Eye (tissue), 1 donor: ENCODE measurements at places on chromosomes 12 and 14.

DNA sequence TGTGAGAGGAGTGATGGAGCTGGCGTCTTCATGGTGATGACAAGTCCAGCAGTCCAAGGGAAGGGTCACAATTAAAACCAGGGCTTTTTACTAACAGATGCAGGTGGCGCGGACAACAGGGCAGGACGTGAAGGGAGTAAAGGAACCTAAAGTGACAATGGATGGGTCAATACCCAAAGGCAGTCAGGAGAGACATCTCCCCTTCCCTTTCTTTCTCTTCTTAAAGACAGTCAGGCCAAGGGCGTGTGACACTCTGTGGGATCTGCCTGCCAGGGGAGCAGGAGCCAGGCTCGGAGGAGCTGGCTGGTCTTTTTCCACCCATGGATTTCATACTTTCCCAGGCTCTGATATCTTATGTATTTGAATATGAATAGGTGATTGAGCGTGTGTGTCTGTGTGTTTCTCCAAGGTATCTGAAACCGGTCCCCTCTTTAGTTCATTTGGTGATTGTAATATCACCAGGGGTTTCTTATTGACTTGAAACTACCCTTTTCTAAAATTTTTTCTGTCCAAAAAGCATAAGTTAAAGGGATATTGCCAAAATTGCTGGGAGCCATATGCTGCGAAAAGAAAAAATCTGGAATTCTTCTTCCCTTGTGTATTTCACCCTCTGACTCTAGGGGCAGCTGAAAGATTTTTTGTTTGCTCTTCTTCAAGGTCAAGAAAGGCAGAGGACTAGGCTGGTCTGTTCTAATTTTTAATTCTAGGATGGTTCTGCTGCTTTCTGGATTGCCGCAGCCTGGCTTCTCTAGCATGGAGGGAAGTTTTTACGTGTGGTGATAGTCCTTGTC is 61.8 kb downstream of the FBXL14 start:
- DNase-seq = no peak

DNA sequence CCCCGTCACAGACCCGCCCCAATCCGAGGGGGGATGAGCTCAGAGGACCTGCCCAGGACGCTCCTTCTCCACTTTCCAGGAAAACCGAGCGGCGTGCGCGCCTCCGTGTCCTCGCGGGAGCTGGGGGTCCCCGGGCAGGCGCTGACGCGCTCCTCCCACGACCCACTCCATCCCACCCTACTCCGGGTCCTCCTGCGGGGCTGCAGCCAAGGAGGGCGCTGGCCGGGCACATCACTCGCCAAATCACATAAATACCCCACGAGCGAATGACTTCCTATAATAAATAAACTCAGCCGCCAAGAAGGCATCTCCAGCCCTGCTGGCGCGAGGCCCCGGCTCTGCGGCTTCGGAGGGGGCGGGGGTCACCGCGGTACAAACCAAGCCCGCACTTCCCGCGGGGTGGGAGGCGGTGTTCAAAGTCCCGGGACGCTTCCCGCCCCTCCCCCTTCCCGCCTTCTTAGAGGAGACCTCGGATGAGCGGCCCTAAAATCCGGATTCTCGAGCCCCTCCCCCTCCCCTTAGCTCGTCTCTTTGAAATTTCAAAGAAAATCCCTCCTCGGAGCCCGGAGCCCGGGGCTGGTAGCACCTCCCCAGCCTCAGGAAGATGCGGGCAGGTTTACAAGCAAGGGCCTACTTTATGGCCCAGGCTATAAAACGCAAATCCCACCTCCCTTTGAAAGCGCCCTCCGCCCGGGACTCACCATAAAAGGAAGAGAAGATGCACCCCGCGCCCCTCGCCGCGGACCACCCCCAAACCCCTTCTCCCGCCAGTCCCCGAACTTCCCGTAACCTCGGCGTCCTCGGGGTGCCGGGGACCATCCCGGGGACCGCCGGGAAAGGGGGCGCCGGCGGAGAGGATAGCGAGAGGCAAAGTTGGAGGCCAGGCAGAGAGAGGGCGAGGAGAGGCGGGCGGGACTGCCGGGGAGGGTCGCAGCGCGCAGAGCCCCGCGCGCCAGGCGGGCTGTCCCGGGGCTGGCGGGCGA is 712 bp upstream of the FZD10 start:
- peak; percentile 78 for DNase-seq

DNA sequence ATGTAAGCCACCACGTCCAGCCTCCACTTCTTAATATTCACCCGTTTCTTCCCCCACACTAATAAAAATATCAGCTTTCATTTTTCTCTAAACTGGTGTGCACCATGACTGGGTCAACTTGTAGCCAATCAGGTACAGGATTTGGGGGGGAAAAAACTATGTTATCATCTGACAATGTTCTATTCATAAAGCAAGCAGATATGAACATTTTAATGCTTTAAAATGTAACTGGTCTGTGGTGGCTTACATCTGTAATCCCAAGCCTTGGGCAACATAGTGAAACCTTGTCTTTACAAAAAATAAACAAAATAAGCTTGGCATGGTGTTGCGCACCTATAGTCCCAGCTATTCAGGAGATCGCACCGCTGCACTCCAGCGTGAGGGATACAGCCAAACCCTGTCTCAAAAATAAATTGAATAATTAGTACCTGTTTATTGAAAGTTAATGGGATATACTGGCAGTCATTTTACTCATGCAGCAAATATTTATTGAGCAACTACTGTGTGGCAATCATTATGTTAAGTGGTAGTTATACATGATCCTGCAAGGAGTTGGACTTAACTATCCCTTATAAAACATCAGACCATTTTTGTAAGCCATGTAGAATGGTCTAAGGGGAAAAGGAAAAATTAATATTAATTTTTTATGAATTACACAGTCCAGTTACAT is 15.3 kb upstream of the ITPR2 start:
- DNase-seq = no peak

GRCh38 chr12:98911396-98911795 is 266.3 kb downstream of the APAF1 start:
- DNase-seq = no peak

- DNase-seq = no peak
These were observed 154.6 kb downstream of the SLC6A15 start for GRCh38 chr12:84757978-84758377.

- DNase-seq = no peak
These were observed 143.8 kb upstream of the SLC38A2 start for GRCh38 chr12:46516238-46516932.

DNA sequence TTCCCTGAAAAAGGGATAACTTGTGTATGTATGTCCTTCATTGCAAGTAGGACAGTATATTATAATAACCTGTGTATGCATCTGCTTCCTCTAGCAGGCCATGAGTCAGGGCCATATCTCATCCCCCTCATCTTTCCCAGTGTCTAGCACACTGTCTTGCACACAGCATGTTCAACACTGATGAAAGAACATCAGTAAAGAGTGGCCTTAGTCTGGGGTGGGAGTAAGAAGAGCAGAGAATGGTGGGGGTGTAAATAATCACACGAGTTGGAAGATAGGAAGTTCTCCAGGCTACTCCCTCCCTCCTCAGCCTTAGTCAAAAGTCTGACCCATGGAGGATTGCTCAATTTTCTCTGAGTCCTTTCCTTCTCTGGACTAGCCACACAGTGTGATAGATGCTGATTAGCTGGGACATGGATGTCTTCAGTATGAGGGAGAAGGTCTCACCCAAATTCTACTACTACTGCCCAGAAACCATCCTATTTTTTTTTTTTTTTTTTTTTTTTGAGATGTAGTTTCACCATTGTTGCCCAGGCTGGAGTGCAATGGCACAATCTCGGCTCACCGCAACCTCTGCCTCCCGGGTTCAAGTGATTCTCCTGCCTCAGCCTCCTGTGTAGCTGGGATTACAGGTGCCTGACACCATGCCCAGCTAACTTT is 14.6 kb upstream of the SP1 start:
- no peak for DNase-seq

DNA sequence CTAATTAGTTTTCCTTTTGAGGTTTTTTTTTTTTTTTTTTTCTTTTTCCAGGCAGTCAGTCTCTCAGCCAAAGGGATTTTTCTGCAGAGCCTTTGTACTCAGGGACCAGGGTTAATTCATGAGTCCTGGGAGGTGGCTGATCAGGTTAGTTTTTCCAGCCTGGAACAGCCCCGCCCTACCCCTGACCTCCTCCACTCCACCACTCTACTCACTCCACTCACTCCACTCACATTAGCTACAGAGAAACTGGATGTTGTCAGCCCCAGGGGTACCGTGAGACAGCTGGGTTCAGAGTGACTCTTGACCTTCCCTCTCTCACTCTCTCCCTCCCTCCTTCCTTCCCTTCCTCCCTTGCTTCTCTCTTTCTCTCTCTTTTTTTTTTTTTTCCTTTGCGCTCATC is 161.0 kb downstream of the CRADD start:
- peak; percentile 78 for DNase-seq

DNA sequence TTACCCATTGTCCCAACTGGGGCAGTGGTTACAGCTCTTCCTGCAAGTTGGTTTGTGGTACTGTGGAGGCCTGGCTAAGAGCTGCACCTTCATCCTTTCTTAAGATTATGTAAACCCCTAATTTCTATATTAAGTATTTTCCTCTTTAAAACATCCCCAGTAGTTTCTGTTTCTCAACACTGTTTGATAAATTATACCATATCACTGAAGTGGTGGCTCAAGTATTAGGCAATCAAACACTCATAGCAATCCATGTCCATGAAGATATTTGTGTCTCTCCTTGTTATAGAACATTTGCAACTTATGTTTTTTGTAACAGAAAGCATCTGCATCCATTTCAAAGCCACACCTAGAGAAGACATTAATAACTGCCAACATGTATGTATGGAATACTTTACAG is 31.8 kb downstream of the ATXN3 start:
- no peak for DNase-seq

DNA sequence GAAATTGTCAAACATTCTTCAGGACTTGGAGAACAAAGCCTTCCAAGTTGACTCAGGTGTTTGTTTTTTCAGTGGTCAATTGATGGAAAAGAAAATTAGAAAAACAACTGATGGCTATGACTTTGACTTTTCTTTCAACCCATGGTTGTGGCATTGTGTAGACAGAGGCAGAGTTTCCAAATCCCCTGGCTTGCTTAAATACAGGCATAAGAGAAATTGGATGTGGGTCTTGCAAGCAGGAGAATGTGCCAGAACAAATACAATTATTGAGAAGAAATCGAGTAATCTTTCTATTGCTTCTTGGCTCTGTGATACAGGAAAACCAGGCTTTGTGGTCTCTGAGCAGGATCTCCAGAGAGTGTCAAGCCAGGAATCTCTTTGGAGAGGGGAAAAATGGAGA is 40.9 kb upstream of the FRMD6 start:
- no peak for DNase-seq

DNA sequence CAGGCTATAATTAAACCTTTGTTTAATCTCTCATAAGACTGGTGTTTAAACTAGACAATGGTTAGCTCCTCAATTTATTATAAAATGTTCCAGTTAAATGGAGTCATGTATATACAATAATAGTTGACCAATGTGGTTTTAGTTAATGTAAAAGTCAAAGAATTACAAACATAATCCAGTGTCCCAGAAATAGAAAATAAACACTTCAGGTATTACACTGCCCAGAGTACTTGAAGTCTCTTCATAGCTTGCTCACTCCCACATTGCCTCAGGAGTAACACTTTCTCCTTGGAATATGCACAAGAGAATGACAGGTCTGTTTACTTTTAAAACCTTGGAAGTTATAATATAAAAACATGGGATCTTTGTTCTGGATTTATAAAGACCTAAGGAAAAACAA is 60.5 kb downstream of the SLC38A1 start:
- no peak for DNase-seq

DNA sequence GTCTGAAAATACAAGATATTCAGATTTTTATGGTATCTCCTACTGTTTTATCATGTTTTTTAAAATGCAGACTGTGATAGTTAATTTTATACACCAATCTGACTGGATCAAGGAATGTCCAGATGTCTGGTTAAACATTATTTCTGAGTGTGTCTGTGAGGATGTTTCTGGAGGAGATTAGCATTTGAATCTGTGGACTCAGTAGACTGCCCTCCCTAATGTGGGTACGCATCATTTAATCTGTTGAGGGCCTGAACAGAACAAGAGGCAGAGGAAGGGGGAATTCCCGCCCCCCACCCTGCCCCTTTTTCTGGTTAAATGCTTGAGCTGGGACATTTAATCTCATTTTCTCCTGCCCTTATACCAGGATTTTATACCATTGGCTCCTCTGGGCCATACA is 72.1 kb downstream of the AVPR1A start:
- no peak for DNase-seq

- DNase-seq = no peak
These were observed 21.0 kb downstream of the EEA1 start for GRCh38 chr12:92908108-92908507.

DNA sequence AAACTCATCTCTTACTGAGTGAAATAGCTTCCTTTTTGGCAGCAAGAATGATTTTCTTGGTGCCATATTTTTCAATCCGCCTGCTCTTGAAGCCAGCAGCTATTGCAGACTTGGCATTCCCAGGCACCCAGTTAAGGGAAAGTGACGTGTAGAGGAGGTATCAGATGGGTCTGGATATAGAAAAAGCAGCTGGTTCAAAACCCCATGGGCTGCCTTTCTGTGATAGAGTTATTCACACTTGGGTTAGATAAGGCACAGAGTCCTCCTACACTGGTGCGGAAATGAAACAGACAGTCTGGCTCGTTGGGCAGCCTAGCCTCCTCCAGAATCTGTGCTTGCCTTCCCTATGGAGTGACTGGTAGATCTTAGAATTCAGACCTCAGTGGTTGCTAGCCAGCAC is 62.2 kb downstream of the PTPN11 start:
- no peak for DNase-seq

- no peak for DNase-seq
These were observed 6.4 kb downstream of the GNS start for GRCh38 chr12:64752833-64753238.

DNA sequence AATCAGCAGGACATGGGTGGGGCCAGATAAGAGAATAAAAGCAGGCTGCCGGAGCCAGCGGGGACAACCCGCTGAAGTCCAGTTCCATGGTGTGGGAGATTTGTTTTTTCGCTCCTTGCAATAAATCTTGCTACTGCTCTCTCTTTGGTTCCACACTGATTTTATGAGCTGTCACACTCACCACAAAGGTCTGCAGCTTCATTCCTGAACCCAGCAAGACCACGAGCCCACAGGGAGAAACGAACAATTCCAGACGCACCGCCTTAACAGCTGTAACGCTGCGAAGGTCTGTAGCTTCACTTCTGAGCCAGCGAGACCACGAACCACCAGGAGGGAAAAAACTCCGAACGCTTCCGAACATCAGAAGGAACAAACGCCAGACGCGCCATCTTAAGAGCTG is 2.8 kb upstream of the CNIH1 start:
- DNase-seq = no peak

DNA sequence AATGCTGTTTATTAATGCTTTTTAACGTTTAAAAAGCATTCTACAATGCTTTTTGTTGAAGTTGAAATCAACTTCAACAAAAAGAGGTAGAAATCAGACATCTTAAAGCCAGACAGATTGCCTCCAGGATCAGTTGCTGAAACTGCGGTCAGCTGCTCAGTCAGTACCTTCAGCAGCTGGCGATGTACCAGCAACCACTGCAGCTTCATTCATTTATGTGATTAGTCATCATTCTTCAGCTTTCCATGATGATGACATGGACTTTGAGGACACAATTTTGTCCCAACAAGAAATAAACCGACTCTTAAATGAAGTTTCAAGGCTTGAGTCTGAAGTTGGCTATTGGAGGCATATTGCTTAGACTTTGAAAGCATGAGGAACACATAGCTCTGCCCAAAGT is 31.5 kb upstream of the NUAK1 start:
- no peak for DNase-seq
